Neuronal stem cell (in vitro differentiated cells): ENCODE measurements at places on chromosomes 5 and 9.

DNA sequence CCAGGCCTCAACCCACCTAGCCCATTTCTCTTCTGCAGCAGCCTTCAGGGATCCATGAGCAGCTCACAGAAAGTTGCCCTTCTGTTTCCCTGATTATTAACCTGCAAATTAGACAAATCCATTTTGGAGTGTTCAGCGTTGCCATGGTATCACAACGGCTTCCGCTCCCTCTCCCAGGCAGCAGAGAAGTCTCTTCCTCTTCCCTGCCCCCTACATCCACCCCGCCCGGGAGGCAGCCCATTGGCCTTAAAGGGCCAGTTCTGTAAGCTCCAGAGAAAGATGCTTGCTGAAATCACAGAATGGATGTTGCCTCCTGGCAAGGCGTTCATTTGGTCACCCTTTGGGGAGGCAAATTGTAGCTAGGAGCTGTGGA is 47.7 kb upstream of the BOD1 start:
- no peak for DNase-seq

- DNase-seq, result no peak
These were observed 4.8 kb downstream of the NKD2 start for GRCh38 chr5:1013238-1013947.

DNA sequence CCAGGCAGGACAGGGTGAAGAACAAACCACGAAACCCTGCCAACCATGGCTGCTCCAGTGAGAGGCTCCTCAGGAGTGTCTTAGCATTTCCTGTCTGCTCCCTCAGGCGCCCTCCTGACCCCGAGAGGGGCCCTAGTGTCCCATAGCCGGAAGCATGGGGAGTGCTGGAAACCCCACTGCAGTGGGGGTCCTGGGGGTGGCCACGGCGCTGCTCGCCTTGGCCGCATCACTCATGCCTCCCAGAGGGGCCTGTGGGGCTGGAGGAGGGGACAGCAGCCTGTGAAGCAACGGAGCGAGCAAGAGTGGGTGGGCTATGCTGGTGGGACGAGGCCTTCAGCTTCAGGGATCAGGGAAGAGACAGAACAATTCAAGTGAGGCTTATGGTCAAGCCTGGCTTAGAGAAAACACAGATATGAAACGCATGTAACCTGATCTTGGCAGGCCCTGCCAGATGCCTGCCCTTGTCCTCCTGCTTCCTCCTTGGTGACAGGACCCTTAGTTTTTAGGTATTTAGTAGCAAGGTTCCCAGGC is 219.1 kb downstream of the FANCC start:
- DNase-seq, result no peak

DNA sequence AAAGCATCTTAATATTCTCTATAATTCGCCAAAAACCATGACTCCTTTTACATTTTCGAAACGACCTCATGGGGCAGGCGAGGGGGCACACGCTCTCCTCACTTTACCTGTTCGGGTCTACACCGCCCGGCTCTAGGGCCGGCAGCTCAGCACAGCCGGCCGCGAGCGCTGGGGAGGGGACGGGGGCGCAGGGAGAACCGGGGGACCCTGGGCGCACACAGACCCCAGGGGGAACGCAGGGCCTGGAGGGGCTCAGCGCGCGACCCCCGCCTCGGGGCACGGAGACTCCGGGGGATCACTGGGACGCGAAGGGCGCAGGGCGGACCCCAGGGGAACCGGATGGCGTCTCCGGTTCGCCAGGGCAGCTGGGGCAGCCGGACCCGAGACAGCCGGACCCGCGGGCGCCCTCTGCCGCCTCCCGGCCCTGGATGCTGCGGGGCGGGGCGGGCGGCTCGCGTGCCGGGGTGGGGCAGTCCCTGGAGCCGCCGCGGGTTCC is at the start of gene AHRR:
TSS of gene AHRR (plus strand) at position 485 of the 496 bp plus-strand sequence. CDS start 22,189 bp downstream, outside the sequence.
- DNase-seq, result peak; percentile 69

DNA sequence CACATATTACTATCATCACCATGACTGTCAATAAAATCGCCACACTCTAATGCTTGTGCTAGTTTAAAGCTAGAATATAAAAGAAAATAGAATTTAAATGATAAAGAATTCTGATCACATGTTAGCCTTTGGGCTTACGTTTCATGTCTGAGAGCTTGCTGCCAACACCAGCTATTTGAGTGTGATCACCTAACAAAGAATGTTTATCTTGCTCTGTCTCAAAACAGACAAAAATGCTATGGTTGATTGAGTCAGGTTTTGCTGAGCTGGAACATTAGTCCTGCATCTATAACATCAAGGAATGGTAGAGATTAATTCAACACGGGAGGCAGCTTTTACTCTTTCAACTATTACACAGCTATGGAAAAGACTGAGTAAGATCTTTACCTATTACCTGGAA is 50.7 kb downstream of the MSX2 start:
- no peak for DNase-seq

- DNase-seq, result peak; percentile 84
These were observed 4.7 kb upstream of the TUBB4B start for GRCh38 chr9:137236238-137236935.
